ENCODE measurements at places on chromosomes 4 and X.

DNA sequence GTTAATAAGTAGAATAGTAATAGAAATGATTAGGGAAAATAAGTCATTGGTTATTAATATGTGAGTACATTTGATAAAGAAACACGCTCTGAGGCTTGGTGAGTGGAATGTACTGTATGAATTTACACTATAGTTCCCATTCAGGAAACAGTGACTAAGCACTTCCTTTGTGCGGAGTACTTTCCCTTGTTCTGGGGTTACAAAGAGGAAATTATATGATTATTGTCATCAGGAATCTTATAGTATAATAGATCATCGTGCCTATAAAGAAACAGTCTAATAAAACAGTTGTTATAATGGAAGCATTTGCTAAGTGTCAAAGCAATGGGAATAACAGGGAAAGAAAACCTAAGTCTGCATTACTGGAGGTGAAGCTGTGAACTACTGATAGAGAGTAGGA is 138.0 kb downstream of the RPA4 start:
- DNase-seq: no peak

- DNase-seq: no peak
These were observed 3.9 kb upstream of the FAM9C start for GRCh38 chrX:13048280-13048679.

DNA sequence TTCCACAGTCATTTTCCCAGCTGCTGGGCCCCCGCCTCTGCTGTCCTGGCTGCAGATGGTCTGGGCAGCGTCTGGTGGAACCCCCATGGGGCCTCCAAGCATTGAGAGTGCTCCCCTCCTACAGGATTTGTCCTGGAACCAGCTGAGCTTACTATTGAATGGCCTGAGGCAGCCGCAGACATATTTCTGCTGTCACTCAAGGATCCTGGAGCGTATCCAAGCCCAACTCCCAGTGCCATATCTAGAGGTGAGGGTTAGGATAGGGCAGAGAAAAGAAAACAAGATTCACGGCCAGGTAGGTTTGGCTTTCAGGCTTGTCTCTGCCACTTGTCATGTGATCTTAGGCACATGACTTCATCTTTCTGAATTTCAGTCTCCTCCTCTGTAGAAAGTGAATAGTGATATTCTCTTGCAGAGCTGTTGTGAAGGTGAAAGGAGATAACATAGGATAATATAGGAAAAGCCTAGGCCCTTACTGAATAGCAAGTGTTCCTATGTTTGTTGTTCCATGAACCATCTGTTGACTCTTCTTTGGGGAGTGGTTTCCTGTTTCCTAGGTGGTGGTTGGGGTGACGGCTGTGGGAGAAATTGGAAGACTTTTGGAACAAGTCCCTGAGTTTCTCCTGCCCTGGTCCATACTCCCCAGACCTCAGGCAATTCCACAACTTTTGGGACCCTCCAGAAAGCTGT is 52.3 kb downstream of the SEPSECS start:
- no peak for DNase-seq

GRCh38 chr4:185932491-185932890 is 120.5 kb upstream of the SORBS2 start:
- no peak for DNase-seq

GRCh38 chr4:2095236-2096072 is 36.3 kb downstream of the NAT8L start:
- no peak for DNase-seq

- no peak for DNase-seq
These were observed 255.6 kb downstream of the ASMT start for GRCh38 chrX:1870421-1870820.

DNA sequence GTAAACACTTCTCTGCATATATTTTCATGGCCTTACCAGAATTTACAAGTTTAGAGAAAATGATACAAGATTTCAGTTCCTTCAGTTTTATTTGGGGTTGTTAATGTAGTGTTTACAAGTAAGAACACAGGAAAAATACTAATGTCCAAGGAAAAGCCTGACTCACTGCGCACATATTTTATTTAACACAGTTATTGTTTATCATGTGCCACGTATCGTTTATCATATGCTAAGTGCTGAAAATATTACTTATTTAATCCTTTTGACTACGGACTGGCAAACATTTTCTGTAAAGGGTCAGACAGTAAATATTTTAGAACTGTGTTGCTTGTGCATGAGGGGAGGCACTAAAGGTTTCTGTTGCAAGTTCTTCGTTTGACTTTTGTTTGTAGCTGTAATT is 794 bp downstream of the HSD17B13 start:
- no peak for DNase-seq

GRCh38 chrX:53095796-53096195 is 1.9 kb downstream of the KANTR start:
- no peak for DNase-seq

DNA sequence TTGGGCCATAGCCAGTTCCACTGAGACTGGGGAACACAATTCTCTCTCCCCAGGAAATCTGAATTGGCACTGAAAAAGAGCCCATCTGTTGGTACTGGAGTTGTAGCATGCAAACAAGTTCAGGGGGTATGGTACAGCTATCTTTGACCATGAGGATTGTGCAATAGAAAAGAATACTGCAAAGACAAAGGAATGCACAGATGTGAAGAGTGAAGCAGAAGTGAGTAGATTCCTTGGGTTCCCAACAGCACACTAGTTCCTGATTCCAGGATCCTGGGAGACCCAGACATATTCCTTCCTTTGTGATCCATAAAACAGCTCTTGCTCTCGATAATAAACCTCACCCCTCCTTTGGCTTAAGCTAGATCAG is 43.3 kb upstream of the CTAG2 start:
- DNase-seq: no peak

DNA sequence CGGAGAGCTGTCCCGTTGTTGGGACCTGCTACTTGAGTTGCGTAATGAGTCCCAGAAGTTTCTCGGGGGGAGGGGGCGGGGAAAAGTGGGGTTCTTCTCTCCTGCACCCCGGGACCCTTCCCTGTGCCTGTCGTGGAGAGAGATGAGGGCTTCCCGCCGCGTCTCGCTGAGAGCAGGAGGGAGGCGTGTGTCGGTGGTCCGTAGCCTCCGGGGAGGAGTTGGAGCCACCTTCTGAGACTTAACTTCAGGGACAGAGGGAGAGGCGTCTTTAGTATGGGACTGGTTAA is 698 bp downstream of the AFF1 start:
- DNase-seq: no peak

DNA sequence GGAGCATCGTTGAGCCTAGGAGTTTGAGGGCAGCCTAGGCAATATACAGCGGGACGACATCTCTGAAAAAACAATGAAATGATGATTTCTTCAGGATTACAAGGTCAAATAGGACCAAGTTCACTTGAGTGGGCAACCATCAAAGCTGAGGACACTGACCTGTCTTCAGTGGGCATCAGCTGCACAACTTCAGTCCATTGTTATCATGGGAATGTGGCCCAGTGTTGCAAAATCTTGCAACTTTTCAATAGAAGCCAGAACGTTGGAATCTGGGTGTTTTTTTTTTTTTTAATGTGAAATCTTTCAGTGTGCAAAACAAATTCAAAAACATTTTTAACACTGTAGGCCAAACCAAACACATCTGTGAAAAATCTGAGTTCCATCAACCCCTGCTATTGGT is 155.4 kb upstream of the PLAC1 start:
- DNase-seq: no peak

- no peak for DNase-seq
These were observed 92.2 kb downstream of the STIM2 start for GRCh38 chr4:26952891-26953290.

DNA sequence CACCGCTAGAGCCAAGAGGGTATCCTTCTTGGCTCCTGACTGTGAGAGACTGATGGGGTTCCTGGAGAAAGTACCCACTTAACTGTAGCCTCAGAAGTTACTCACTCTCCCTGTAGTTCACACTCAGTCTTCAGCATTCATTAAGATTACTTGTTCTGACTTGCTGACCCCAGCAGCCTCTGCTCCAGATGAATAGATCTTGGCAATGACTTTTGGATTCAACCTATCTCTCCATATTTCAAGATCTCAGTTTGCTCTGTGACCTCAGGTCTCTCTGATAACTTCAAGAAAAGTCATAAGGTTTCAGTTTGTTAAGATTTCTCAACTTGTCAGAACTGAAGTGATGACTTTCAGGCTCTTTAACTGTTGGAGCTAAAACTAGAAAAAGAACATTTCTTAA is 825.6 kb downstream of the PCDH7 start:
- DNase-seq: no peak

DNA sequence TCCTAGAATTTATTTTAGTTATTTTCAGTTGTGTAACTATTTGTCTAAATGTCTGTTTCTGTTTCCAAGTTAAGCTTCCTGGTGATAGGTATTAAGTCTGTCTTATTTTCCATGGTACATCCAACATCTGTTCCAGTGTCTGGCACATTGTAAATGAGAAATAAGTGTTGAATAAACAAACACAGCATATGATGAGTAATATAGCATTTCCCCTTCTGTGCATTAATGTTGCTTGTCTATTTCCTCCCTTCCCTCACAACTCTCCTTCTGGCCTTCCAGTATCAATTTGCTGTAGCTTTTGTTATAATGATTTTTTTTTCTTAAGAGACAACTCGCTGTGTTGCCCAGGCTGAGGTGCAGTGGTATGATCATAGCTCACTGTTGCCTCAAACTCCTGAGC is 36.1 kb downstream of the COPS4 start:
- no peak for DNase-seq

GRCh38 chr4:42917296-42917695 is 24.8 kb downstream of the GRXCR1 start:
- no peak for DNase-seq

GRCh38 chr4:122701061-122701460 is 31.4 kb upstream of the BBS12 start:
- no peak for DNase-seq

- DNase-seq: no peak
These were observed 88.5 kb downstream of the DCUN1D4 start for GRCh38 chr4:51931461-51931860.

DNA sequence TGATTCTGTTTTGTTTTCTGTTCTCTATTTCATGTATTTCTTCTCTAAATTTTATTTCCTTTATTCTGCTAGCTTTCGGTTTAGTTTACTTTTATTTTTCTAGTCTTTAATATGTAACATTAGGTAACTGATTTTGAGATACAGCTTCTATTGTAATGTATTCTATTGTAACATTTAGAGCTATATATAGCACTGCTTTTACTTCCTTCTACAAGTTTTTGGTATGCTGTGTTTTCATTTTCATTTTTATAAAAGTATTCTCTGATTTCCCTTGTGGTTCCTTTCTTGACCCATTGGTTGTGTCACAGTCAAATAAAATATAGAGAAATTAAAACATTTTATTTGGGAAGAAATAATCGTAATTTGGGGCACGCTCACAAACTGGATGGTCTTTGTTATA is 13.9 kb upstream of the CT47A1 start:
- no peak for DNase-seq

GRCh38 chr4:109820563-109820962 is 5.0 kb downstream of the GAR1 start:
- DNase-seq: no peak

DNA sequence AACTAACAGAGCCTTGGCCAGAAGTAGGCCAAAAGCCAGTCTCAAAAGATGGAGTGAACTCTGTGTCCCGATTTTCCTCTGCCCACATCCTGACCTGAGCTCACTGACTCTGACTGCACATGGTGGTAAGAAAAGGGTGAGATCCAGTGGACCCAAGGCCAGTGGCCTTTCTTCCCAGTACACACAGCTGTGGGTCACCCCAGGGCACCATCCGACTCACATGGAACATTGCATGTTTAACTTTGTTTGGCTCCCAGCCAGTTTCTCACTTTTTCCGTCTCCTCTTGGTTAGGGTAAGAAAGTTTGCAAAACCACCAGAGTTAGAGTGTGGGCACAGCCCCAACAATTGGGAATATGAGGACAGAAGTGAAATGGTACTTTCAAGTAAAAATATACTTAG is 69.8 kb downstream of the GAB1 start:
- DNase-seq: peak; percentile 59

GRCh38 chrX:51876441-51876840 is 17.0 kb upstream of the MAGED1 start:
- DNase-seq: no peak

- no peak for DNase-seq
These were observed 309.3 kb downstream of the FRMPD4 start for GRCh38 chrX:12447448-12448064.
